Hematopoietic multipotent progenitor cell treated with erythropoietin and hydrocortisone succinate and interleukin-3 and kit ligand, for 4 days (in vitro differentiated cells): ENCODE measurements at places on chromosomes 3 and 15.
A peak's percentile ranks its signal among the peaks of the same experiment; 100 is the strongest.

DNA sequence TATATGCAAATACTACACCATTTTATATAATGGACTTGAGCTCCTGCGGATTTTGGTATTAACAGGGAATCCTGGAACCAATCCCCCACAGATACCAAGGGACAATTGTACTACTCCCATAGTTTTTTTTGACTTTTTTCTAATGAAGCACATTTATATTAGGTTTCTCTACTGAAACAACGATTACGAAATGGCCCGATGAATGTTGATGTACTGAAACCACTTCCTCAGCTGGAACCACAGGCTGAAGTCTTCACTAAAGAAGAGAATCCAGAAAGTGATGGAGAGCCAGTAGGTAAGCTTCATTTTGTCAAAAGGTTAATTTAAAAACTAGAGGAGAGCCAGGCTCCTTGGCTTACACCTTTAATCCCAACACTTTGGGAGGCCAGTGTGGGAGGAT lies 121.5 kb upstream of the LRRFIP2 start:
- peak; percentile 75 for DNase-seq

DNA sequence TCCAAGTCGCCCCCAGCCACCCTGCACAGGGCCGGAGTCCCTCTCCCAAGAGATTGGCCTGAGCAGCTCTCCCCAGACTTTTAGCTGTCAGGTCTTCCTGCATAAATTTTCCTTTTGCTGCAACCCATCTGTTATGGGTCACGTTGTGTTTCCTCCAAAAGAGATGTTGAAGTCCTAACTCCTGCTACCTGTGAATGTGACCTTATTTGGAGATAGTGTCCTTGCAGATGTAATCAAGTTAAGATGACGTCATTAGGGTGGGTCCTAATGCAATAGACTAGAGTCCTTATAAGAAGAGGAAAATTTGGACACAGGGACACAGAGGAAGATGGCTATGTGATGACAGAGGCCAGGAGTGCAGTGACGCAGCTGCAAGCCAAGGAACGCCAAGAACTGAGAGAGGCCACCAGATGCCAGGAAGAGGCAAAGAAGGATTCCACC lies 13.2 kb upstream of the SLC6A6 start:
- DNase-seq: no peak

DNA sequence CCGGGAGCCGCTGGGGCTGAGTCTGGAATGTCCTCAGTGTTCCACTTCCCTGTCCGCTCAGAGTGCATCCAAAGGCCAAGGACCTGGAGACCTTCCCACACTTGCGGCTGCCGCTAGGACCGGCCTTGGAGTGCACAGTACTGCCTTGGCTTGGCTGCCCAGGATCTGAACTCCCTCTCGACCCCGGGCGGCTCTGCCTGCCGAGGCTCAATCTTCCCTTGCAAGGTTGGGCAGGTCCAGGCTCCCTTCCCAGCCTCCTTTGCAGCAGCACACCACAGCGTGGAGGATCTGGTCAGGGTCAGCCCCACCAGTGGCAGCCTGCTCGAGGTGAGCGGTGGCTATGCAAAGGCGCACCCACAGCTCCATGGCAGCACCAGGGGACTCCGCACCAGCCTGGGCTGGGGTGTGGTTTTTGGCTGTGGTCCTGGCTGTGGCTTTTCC lies 69.2 kb downstream of the PLXNA1 start:
- DNase-seq: no peak

DNA sequence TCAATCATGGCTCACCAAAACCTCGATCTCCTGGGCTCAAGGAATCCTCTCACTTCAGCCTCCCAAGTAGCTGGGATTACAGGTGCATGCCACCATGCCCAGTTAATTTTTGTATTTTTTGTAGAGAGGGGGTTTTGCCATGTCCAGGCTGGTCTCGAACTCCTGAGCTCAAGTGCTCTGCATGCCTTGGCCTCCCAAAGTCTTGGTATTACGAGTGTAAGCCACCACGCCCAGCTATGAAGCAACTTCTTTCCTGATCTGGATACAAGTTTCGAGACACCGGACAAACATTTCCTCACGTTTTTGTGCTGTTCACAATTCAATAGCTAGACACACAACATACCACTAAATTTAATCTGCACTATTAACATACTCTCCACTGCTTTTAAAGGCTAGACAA lies 3.4 kb upstream of the SYNM start:
- DNase-seq: no peak

- no peak for DNase-seq
Observed at GRCh38 chr3:112321867-112322652, 10.9 kb upstream of the CD200 start.

GRCh38 chr15:44675911-44676310 lies 12.4 kb upstream of the SPG11 start:
- DNase-seq: no peak

DNA sequence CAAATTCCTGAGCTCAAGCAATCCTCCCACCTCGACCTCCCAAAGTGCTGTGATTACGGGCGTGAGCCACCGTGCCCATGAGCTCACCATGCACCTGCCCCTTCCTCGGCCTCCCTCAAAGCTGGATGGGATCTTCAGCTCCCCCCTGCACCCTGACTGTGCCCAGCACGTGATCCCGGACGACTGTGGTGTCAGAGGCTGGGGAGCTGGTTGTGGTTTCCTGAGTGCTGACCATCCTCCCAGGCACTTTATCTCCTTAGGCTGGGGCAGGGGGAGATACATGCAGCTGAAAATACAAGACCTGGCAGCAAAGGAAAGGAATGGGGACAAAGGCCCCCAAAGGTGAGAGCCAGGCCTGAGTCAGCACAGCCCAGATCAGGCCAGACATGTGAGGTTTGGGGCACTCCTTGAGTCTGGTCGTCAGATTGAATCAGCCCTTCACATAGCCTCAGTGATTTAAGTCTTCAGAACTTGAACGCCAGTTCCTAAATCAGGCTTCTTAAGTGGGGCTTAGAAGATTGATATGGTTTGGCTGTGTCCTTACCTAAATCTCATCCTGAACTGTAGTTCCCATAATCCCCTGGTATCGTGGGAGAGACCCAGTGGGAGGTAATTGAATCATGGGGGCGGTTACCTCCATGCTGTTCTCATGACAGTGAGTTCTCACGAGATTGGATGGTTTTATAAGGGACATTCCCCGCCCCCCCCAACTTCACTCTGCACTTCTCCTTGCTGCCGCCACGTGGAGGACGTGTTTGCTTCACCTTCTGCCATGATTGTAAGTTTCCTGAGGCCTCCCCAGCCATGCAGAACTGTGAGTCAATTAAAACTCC lies 35.8 kb downstream of the PRKCD start:
- DNase-seq: peak; percentile 72

GRCh38 chr3:157376603-157377300 lies 59.9 kb upstream of the PTX3 start:
- DNase-seq: no peak

GRCh38 chr3:170211668-170212067 lies 10.6 kb upstream of the PRKCI start:
- DNase-seq: peak; percentile 20

DNA sequence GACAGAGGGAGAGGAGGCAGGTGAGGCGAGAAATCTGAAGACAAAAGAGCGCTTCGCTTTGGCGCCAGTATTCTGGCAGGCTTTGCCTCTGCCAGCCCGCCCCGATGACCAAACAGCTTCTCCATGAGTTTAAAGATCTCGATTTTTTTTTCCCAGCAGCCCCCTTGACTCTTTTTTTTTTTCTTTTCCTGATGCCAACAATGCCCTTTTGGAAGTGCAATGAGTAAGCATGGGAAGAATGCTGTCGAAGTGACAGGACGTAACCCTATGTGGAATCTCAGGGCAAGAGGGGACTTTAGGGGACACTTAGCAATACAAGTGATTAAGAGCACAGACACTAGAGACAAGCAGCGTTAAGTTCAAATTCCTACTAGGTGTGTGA lies 211.7 kb downstream of the FGF12 start:
- no peak for DNase-seq

DNA sequence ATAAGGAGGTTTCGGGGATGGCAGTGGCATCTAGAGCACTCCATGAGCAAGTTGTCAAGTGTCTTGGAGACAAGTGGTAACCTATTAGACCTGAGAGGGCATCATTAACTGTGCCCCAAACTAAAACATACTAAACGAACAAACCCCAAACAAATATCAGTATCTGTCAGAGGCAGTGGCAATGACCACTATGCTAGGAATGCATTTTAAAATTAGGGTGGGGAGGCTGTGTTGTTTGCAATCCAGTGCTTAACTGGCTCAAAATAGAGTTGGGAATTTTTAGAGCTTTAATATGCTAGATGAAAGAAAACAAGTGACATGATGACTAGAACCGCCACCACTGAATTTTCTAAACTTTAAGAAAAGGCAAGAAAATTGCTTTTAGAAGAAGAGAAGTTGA lies 51.8 kb upstream of the TPRG1 start:
- no peak for DNase-seq

- no peak for DNase-seq
Observed at GRCh38 chr3:182399978-182400737, 393.1 kb upstream of the ATP11B start.

GRCh38 chr3:134084242-134084950 lies 54.7 kb upstream of the SLCO2A1 start:
- DNase-seq: no peak

DNA sequence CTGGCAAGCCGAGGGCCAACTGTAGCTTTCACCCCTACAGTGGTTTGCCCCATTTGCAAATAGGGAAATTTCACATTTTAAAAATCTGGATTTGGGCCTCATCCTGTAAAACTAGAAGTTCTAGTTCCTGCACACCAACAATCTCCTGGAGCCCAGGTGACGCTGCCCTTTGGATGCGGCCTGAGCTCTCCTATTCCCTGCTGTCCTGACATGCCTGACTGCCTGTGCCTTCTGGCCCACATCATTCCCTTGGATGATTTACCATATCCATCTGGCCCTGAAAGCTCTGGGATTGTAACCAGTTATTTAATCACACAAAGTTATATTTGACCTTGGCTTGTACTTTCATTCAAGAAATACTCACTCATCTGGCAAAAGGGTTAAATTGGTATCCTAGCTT lies 272.3 kb downstream of the ARRDC4 start:
- no peak for DNase-seq

DNA sequence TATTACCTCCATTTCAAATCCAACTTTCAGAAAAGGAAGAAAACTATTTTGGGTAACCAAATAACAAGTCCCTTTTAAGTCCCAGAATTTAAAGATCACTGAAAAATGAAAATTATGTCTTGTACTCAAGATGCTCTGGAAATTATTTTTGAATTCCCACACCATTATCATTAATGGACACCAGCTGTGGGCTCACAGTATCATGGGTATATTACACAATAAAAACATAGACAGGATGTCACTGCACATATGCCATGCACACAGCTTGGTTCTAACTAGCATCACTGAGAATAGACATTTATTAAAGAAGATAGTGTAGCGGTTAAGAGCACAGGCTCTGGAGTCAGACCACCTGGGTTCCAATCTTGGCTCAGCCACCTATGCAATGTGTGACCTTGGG lies 130.4 kb downstream of the FRMD5 start:
- no peak for DNase-seq

DNA sequence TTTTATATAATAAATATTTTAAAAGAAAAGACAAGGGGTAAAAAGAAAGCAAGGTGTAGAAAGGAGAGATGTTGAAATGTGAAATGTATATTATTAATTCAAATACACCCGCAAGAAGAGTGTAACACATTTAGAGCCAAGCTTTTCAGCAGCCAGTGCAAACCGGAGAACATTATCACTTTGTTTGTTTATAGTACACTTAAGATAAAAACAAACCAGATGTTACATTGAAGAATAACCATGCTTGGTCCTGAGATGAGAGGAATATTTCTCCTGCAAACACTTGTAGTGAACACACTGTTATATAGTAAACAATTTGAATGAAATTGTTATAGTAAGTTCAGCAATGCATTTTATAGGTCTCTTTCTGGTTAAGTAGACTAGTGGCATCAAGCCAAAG lies 1441.5 kb downstream of the OTOL1 start:
- no peak for DNase-seq

DNA sequence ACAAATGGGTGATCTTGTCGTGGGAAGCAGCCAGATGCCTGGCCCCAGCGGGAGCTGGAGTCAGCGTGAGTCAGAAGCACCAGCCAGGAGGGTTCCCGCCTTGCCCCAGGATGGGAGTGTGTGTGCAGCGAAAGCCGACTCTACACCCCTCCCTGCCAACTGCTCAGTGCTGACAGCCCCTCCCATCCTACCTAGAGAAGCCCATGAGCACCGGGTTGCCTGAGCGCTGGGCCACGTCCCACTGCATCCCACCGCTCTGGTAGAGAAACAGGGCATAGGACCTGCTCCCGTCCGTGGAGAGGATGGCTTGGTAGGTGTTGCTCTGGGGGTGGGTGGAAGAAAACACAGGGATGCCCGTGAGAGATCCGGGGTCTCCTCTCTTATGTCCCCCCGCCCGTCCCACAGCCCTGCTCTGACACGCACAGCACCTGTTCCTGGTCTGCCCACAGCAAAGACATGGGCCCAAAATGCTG lies 42.9 kb downstream of the MUC4 start:
- no peak for DNase-seq

GRCh38 chr3:120022729-120023128 lies 71.5 kb downstream of the GSK3B start:
- DNase-seq: peak; percentile 43

DNA sequence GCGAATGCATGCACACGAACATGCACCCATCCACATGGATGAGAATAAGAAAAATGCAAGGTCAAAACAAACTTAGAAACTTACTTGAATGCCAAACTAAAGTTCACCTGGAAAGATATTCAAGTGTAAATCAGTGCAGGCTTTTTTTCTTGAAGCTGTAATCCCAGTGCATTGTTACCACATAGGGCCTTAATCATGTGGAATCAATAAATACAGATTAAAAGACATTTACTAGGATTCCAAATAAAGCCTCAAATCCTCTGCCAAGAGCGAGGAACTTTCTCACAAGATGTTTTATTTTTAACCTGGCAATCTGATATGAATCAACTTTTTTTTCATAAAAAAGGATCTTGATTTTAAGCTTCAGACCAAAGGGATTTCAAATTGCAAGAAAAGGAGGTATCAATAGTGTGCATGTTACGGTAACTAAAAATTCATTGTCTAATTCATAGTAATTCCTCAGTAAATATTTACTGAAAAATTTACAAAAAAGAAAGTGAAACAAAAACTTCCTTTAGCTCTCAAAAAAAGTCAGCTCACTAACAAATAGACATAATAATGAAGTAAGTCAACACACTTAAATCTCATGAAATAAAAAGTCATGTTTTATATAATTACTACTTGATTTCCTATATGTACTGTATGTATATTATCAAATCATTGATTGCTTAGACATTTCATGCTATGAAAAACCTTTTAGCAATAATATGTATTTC lies 978.6 kb downstream of the PLOD2 start:
- no peak for DNase-seq

DNA sequence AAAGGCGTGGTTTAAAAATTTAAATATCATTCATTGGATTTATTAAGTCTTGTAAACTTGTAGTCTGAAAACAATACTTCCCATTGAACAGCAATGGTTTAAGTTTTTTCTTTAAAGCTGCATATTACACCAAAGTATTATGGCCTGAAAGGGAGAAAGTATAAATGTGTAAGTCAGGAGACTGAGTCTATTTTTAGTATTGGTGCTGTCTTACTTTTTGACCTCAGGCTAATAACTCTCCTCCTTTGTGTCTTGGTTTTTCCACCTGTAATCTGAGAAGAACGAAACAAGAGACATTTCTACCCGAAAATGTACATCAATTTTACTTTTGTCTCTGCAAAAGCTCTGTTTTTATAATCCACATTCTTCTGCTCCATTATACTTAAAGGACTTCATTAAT lies 7.6 kb downstream of the C15orf61 start:
- DNase-seq: no peak

- DNase-seq: no peak
Observed at GRCh38 chr15:93324186-93324975, 235.4 kb upstream of the RGMA start.

- DNase-seq: no peak
Observed at GRCh38 chr3:171260899-171261298, 199.3 kb downstream of the TNIK start.

- DNase-seq: no peak
Observed at GRCh38 chr15:71660501-71660900, 149.9 kb upstream of the NR2E3 start.
